ENCODE measurements at places on chromosomes 5 and 9.

- no peak for DNase-seq
Observed at GRCh38 chr9:134293611-134294152, 32.6 kb upstream of the RXRA start.

GRCh38 chr5:44875661-44876605 lies 67.2 kb downstream of the MRPS30 start:
- DNase-seq, result peak; percentile 19

- no peak for DNase-seq
Observed at GRCh38 chr9:9478741-9479140, 1134.1 kb downstream of the PTPRD start.

DNA sequence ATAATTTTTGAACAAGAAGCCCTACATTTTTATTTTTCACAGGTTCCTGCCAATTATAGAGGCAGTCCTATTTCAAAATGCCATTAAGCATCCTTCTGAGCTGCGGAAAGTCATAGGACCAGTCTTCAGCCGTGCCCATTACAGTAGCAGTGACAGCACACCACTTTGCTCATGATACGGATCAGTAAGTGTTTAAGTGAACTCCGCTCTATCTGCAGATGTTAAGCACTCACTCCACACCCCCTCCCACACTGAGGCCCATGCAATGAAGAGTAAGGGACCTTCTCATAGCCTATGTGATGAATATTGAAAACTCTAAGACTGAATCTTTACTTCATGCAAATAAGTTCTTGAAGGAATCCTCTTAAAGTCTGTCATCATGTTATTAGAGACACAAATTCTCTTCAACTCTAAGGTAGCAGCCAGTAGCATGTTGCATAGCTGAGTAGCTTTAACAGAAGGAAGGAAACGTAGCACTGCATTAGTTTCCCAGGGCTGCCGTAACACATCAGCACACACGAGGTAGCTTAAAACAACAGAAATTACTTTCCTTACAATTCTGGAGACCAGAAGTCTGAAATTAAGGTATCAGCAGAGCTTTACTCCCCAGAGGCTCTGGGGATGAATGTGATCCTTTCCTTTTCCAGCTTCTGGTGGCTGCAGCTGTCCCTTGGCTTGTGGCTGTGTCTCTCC lies 20.3 kb upstream of the TAF11L2 start:
- DNase-seq, result no peak

- no peak for DNase-seq
Observed at GRCh38 chr5:83406906-83407305, 64.6 kb upstream of the VCAN start.

DNA sequence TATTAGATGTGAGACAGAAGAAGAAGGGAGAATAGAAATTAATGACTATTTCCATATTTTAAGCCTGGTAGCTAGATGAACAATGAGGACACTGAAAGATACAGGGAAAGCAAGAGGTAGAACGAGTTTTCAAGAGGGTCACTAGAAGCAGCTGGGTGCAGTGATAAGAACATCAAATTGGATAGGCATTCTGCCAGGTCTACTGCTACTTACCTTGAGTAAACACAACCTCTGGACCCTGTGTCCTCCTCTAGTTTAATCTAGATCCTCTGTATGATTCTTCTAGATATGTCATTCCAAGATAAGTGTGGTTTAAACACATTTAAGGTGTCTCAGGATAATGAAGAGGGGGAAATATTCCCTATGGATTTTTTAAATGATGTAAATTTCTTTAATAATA lies 31.2 kb downstream of the OTP start:
- DNase-seq, result no peak

DNA sequence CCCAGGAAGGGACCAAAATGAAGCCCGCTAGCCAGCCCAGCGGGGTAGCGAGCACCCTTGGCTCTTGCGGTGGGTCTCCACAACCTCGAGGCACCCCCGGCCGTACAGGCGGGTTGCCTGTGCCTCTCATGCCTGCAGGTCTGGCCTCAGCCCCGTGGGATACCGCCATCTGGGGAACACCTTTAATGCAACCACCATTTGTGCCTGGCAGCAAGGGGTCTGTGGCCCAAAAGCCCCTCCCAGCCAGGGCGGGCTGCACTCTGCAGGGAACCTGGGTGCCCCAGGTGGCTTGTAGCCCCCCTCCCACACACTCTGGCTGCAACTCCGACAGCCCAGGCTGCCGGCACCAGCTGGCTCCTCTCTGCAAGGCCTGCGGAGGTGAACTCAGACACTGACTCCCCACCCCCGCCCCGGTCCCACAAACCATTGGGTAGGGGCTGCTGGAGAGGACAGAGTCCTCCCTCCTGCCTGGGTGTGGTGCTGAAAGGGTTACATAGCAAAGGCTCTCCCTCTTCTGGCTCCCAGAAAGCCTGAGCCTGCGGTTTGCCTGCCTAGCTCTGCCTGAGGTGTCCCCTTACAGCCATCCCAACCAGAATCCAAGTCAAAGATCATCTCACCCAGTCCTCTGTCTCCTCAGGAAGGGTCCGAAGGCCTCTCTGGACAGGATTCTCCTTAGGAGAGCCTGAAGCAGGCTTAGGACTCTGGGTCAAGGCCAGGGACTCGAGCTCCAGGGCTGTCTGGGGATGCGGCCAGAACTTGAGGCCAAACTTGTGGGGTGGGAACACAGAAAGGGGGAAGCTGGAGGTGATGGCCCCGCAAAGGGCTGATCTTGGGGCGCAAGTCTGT lies 109.4 kb downstream of the PSD2 start:
- no peak for DNase-seq

GRCh38 chr9:134276453-134277245 lies 49.6 kb upstream of the RXRA start:
- no peak for DNase-seq

- no peak for DNase-seq
Observed at GRCh38 chr5:149656576-149657182, 73.4 kb upstream of the PPARGC1B start.

DNA sequence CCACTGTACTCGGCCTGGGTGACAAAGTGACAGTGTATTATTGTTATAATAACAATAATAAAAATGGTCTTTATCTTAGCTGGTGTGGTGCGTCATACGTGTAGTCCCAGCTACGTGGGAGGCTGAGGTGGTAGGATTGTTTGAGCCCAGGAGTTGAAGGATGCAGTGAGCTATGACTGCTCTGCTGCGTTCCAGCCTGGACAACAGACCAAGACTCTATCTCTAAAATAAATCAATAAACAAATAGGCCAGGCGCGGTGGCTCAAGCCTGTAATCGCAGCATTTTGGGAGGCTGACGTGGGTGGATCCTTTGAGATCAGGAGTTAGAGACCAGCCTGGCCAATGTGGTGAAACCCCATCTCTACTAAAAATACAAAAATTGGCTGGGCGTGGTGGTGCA lies 9.2 kb upstream of the DENND4C start:
- no peak for DNase-seq

- DNase-seq, result no peak
Observed at GRCh38 chr9:17088566-17088965, 46.3 kb upstream of the CNTLN start.

GRCh38 chr9:123318202-123318601 lies 37.8 kb upstream of the CRB2 start:
- no peak for DNase-seq

DNA sequence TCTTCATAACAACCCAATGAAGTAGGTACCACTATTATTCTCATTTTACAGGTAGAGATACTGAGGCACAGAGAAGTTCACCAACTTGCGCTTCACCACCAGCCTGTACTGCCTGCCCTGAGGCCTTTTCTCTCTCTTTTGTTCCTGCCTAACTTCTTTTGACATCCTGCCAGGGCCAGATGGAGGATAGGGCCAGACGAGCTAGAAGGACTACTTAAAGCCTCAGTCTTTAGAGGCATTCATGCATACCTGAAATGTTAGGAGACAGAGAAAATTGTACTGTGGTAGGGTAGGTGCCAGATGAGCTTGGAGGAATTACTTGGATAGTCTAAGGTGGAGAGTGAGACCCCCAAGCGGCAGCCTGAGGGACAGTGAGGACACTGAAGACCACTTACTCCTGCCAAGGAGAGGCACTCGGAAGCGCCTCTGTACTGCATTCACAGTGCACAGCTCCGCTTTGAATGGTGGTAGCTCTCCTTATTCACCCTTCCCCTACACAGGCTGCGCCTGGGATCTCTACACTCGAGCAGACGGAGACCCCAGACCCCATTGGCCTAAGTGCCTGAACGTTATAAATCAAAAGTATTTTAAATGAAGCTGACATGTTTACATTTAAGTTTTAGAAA lies 6.2 kb upstream of the ORM1 start:
- no peak for DNase-seq

DNA sequence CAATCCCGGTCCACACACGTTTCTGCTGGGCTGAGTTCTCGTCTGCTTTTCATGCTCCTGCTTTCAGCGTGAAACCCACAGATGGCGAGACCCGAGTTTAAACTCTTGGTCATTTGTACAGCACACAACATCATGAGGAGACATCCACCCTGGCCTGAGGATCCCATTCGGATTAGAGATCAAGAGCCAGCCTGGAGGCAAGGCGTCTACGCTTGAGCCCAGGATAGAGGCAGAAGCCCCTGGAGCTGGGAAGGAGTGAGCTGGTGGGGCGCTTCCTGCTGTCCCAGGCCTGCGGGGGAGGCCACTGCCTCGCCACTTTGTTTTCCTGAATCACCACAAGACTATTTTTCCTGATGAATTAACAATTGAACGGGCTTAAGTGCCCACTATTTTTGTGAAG lies 281.9 kb upstream of the IRX4 start:
- no peak for DNase-seq

Data from occipital lobe (tissue), 3 donors.